Activated naive CD4-positive, alpha-beta T cell treated with anti-CD3 and anti-CD28 coated beads, Interleukin-2, amount 10 ng/mL, durations not matched to agents 5 hours and 36 hours (primary cell): ENCODE measurements at places on chromosomes 12 and 14. TPM values are rescaled to one million over a fixed set of nuclear protein-coding genes. Genes with fewer than 3 reads are reported as not detected.

MSI1 gene
- total RNA-seq = not detected

USP15 gene
- total RNA-seq = 171 TPM

KCNA1 gene
- not detected for total RNA-seq

OVCH1 gene
- total RNA-seq = not detected

FAM186B gene
- 0.13 TPM for total RNA-seq

KRT73 gene
- total RNA-seq = 3.7 TPM

SYT10 gene
- not detected for total RNA-seq

PLA2G1B gene
- not detected for total RNA-seq

REP15 gene
- 0.43 TPM for total RNA-seq

PRPH gene
- total RNA-seq = not detected

OSBPL8 gene
- 114 TPM for total RNA-seq

MUCL1 gene
- not detected for total RNA-seq

DCAF11 gene
- 101 TPM for total RNA-seq

MLF2 gene
- 85.0 TPM for total RNA-seq

TAS2R30 gene
- 2.4 TPM for total RNA-seq

ZNF839 gene
- total RNA-seq = 18.5 TPM

CBLN3 gene
- total RNA-seq = 6.6 TPM

KRT71 gene
- total RNA-seq = not detected

IFNG gene
- total RNA-seq = 2.4 TPM

ARHGEF25 gene
- total RNA-seq = 0.76 TPM

ACSM4 gene
- not detected for total RNA-seq

TSHR gene
- 5.0 TPM for total RNA-seq

ARHGAP9 gene
- 247 TPM for total RNA-seq

TAS2R8 gene
- total RNA-seq = not detected

ITGB7 gene
- total RNA-seq = 480 TPM

MEG3 gene
- not detected for total RNA-seq

NFE2 gene
- not detected for total RNA-seq

DTX1 gene
- not detected for total RNA-seq

RPGRIP1 gene
- not detected for total RNA-seq

FOXJ2 gene
- 18.6 TPM for total RNA-seq

LMNTD1 gene
- not detected for total RNA-seq

IQSEC3 gene
- 1.1 TPM for total RNA-seq

CELA1 gene
- 0.51 TPM for total RNA-seq

RNU7-1 gene
- total RNA-seq = not detected

HOXC6 gene
- not detected for total RNA-seq

RIMBP2 gene
- not detected for total RNA-seq

BCL11B gene
- 106 TPM for total RNA-seq

ZNF268 gene
- total RNA-seq = 19.6 TPM

SDSL gene
- total RNA-seq = not detected

GALNT6 gene
- total RNA-seq = 15.4 TPM

RIN3 gene
- total RNA-seq = 66.4 TPM

PRPF40B gene
- 11.3 TPM for total RNA-seq

GPR84 gene
- 0.18 TPM for total RNA-seq

PAN2 gene
- total RNA-seq = 82.8 TPM

GLIPR1L1 gene
- total RNA-seq = not detected

TSPAN11 gene
- not detected for total RNA-seq

RNASE3 gene
- total RNA-seq = not detected
